Activated CD4-positive, alpha-beta T cell treated with anti-CD3 and anti-CD28 coated beads for 48 hours (primary cell): ENCODE measurements at places on chromosomes 3 and 15.

- no peak for DNase-seq
These were observed 29.6 kb downstream of the SST start for GRCh38 chr3:187640569-187641059.

DNA sequence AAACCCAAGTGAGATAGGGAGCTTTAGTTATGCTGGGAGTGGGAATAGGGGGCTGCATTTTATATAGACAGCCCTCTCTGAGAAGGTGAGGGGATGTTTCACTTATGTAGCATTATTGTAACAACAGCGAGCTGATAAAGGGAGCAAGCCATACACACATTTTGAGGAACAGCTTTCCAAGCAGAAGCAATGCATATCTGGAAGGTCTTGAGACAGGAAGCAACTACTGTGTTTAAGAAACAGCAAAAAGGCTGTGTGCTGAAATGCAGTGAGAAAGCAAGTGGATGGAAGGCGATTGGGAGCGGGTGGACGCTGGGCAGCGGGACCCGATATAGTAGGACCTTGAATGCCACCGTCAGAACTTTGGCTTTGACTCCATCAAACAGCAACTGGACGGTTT, 155.9 kb upstream of the TBL1XR1 start:
- no peak for DNase-seq

DNA sequence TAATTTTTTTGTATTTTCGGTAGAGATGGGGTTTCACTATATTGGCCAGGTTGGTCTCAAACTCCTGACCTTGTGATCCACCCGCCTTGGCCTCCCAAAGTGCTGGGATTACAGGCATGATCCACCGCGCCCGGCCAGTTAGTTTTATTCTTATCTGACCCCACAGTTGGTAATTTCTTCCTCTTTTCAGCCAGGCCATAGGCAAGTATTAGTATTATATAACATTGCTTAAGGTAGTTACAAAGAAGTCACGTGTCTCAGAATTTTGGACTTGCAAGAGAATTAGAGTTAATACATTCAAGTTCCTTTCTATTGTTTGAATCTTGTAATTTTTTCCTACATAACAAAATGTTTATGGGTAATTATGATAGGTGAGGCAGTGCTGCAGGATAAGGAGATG, 334.8 kb downstream of the LPP start:
- no peak for DNase-seq

DNA sequence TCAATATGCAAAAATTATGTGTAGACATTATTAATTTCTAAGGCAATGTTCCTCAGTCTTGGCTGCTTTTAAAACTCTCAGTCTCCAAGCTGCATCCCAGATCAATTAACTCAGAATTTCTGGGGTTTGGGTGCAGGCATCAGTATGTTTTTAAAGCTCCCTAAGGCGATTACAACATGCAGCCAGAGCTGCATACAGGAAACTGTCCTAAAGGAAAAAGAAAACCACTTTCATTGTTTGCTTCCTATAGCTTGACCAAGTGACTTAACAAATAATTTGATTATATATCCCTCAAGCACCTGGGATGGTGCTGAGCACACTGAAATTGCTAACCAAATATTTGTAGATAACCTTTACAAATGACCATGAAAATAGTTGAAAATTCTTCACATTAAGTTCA, 194.7 kb downstream of the DTWD1 start:
- no peak for DNase-seq

- no peak for DNase-seq
These were observed 145.7 kb upstream of the KCNH8 start for GRCh38 chr3:19002606-19003005.

DNA sequence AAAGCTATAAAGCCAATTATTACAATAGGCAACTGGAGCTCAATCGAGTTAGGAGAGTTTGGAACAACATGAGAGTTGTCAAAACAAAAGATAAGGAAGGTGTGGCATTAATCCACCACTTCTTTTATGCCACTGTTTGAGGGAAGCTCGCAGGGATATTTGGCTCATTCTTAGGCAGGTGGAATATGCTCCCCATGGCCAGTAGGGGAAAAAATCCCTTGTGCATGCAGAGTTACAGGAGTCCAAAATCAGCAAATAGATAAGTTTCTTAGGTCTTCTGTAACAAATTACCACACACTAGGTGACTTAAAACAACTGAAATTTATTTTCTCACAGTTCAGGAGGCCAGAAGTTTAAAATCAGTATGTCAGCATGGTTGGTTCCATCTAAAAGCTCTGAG, 135.4 kb upstream of the SYNPR start:
- no peak for DNase-seq

DNA sequence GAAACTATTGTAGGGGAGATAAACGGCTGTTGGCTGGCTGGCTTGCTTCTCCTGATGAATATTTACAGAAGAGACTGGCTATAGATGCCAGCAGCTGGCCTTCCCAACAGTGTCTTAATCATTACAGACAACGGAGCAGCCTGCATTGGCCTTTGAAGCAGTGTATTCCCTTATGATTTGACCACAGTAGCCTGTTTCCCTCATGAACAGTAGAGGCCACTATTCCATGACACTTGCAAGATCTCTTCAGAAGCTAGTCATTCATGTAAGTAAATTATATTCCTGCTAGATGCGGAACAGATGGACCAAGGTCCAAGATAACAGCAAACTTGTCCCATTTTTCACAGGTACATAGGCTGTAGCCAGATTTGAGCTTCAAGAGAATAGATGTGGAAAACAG, 47.3 kb downstream of the TMCO5A start:
- no peak for DNase-seq

DNA sequence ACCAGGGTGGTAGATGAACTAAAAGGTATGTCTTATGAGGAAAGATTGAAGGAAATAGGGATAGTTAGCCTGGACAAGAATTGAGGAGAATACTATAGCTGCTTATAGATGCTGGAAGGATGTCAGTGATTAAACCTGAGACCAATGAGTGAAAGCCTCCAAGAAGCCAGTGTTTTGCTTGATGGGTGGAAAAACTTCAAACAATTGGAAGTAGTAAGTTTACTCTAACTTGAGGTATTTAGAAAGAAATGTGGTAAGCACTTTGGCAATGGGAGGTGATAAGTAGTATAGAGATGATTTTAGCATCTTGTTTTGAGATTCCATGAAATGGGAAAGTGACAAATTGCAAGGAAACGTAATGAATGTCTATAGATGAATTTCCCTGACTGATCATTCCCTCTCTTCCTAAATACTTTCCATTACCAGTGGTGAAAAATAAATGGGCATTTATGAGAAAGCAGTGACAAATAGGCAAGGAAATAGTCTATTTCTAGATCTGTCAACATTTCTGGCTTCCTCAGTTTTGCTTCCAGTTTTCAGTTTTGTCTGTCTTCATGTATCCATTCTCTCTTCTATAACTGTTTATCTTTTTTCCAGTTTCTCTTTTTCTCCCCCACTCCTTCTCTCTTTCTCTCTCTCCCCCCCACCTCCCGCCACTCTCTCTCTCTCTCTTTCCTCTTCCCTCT, 19.2 kb downstream of the SLC15A2 start:
- no peak for DNase-seq

- peak; percentile 52 for DNase-seq
These were observed 432 bp upstream of the LPP start for GRCh38 chr3:188153437-188154013.

DNA sequence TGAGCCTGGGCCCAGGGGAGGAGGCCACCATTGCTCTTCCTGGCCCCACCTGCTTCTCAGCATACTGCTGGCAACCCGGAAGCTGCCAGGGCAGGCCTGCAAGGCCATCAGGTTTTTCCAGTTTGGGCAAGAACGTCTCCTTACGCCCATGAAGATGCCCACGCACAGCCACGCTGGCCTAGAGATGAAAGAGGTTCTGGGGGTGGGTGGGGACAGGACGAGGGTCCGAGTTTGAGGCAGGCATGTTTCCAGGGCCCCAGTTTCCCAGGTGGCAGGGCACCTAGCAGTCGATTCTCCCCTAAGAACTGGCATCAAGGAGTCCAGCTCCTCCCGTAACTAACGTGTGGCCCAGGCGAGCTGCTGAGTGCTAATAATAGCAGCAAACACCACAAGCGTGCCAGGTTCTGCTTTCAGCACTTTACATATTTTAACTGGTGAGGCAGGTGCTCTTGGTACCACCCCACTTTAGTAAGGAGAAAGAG, 45.8 kb downstream of the ZNF710 start:
- no peak for DNase-seq

- no peak for DNase-seq
These were observed 2.1 kb downstream of the PBRM1 start for GRCh38 chr3:52683611-52684010.

DNA sequence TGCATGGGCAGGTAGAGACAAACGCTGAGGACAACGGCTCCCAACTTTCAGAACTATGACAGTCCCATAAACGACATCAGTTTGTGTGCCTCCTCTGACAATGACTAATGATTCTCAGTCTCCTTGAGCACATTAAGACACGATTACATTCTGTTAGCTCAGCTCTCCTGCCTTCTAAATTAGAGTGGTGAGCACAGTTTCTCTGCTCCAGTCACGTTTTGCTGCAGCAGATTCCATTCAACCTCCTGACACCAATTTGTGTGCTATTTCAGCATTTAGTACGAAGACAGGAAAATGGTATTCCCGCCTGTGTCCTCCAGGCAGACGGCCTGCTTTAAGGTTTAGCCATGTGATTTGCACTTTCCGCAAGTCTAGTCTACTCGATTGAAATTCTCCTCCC, 458.4 kb upstream of the CFAP20DC start:
- DNase-seq = no peak

GRCh38 chr15:61685534-61685933, 374.7 kb downstream of the VPS13C start:
- no peak for DNase-seq

- no peak for DNase-seq
These were observed 54.1 kb downstream of the NFKBIZ start for GRCh38 chr3:101903451-101903871.

- DNase-seq = no peak
These were observed 13.0 kb downstream of the CYP1A1 start for GRCh38 chr15:74712311-74712710.

GRCh38 chr3:8856071-8856470, 86.7 kb upstream of the OXTR start:
- DNase-seq = no peak

DNA sequence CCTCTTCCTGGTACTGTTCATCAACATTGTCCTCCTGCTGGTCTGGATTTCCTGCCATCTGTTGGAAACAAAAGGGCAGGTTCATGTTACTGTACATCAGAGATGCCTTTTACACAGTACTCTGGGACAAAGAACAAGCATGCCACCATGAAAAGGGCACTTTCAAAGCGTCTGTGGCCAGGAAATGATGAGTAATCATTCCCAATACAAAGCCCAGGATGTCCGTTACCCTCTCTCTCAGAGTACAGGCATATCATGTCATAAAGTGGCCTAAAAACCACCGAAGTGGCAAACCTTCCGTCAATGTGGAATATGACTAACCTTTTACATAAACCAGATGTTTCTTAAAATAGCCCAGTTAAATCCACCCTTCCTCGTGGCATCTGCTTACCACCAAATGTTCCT, 71.2 kb downstream of the GOLIM4 start:
- peak; percentile 23 for DNase-seq

- DNase-seq = no peak
These were observed 25.4 kb downstream of the CFAP100 start for GRCh38 chr3:126419886-126420786.

DNA sequence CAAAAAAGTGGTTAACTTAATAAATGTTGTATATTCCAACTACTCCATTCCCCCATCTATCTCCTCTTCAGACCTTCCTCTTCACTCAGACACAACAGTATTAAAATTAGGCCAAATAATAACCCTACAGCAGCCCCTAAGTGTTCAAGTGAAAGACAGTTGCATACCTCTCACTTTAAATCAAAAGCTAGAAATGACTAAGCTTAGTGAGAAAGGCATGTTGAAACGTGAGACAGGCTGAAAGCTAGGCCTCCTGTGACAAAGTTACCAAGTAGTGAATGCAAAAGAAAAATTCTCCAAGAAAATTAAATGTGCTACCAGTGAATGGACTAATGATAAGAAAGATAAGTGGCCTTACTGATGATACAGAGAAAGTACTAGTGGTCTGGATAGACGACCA, 71.7 kb downstream of the ANKRD28 start:
- DNase-seq = no peak

DNA sequence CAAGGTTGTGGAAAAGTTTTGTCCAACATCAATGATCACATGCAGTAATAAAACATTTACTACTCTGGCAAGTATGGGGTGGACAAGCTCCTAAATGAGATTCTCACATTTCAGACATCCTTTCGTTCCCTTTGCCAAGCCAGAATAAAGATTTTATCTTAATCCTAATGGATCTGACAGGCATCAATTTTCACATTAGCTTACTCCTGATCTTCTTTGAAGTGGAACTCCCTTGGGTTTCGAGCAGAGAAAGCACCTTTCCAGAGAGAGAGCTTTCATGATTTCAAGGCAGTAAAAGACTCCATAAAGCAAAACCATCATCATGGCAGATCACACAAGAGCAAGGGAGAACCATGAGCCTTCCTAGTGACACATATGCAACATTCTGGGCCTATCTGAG, 27.3 kb upstream of the EID1 start:
- DNase-seq = no peak

DNA sequence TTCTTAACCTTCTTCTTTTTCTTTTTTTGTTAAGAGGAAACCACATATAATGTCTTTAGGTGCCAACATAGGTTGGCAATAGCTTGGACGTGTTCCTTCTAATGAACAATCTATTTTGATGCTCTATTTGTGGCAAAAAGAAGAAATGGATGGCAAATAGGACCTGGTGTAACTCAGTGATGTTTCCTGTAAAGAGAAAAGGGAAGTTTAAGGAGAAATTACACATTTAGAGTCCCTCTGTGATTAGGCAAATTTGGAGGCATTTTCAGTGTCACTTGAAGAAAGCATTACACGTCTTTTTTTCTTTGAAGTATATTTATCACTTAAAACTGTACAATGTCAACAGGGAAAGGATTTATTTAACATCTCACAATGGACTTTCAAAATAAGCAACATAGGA, 327.1 kb downstream of the ZIC1 start:
- DNase-seq = no peak

DNA sequence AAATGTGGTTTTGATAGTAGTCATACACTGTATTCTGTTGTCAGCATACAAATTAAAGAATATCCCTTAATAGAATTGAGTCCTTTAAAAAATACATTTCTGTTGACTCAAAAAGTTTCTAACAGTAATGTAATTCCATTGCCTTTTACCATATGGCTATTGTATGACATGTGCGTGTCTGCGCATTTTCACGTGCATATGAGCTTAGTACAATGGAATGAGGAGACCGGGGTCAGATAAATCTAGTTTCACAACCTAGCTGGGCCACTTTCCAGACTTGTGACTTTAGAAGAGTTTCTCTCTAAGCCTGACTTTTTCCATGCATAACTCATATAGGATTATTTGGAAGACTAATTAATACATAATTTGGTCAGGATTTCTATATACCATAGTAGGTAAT, 38.7 kb downstream of the ZBTB38 start:
- no peak for DNase-seq

DNA sequence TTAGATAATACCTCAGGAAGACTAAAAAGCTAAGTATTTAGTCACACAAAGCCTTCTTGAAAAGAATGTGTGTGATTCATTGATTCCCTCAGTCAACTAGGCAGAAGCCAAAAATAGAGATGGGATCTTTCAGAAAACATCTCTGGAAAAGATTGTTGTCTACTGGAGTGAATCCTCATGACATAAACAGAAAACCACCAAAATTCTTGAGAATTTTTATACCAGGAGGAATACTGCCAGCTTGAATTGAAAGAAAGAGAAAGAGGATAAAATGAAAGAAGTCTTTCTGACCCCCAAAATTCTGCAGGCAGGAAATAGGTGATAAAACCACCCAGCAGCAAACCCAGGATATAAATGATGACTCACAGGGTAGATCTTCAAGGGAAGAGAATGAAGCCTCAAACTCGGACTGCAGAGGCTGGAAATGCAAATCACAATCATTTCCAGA, 363.1 kb upstream of the PLSCR5 start:
- DNase-seq = no peak

- DNase-seq = no peak
These were observed 36.3 kb upstream of the MEIS2 start for GRCh38 chr15:37136666-37137065.
